ENCODE measurements at places on chromosomes 4 and X.
A peak's percentile ranks its signal among the peaks of the same experiment; 100 is the strongest.

- no peak for DNase-seq
Measured at GRCh38 chr4:26802790-26803189, 57.9 kb upstream of the STIM2 start.

DNA sequence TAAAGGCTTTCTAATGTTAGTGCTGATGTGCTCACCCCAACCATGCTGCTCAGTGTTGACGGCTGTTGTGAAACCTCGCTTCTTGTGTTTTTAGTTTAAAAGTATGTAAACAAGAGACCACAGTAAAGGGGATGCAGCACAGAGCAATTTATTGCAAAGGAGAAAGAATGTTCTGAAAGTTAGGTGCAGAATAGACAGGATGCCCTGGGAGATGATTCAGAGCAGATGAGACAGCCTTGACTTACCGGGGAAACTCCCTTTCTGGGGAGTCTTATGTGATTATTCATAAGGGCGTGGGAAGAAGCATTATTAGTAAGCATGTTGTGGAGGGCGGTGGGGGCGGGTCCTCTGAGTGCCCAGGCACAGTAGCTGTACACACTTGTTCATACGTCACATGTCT lies 47.7 kb downstream of the EVC start:
- no peak for DNase-seq

GRCh38 chrX:9871701-9872268 lies 85.6 kb downstream of the SHROOM2 start:
- no peak for DNase-seq

DNA sequence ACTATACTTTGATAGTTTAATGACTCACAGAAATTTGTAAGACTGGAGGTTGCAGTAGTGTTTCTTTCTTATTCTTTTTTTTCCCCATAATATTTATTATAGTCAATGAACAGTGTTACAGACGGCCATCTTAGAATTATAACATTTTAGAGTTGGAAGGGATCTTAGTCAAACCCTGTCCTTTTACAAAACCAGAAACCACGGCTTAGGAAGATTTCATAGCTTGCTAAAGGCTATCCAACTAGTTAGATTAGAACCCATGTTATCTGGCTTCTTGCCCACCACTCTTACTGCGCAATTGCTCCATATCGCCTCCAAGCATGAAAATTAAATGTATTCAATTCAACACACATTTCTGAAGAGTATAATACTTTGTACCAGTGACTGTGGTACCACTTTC lies 1.1 kb downstream of the XIAP start:
- no peak for DNase-seq

GRCh38 chrX:96314985-96315384 lies 369.7 kb upstream of the DIAPH2 start:
- no peak for DNase-seq

DNA sequence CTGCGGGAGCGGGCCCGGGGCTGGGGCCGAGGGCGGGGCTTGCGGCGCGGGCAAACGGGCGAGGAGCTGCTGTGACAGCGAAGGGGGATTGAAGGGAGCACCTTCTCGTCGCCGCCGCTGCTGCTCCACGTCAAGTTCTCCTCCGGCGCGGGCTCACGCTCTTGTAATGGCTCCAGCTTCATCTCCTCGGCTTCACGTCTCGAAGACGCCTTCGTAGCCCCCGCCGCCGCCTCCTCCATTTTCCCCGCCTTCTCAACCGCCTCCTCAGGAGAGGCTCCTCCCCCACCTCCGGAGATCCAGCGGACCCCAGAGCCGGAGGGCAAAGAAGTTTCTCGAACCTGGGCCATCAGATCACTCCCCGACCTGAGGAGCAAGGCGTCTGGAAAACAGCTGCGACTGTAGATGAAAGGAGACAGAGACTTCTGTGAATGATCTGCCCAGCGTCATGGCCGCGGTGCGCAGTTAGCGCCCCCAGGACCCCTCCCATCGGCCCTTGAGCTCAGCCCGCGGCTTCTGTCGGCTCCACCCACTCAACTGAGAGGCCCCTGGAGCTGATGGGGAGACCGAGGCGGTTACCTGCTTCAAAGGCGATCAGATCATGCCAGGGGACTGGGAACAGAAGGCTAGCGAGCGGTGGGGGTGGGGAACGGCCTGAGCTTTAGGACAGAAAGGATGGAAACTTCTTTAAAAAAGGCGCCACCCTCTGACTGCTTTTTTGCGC lies 895 bp downstream of the USP51 start:
- DNase-seq, result peak; percentile 69

DNA sequence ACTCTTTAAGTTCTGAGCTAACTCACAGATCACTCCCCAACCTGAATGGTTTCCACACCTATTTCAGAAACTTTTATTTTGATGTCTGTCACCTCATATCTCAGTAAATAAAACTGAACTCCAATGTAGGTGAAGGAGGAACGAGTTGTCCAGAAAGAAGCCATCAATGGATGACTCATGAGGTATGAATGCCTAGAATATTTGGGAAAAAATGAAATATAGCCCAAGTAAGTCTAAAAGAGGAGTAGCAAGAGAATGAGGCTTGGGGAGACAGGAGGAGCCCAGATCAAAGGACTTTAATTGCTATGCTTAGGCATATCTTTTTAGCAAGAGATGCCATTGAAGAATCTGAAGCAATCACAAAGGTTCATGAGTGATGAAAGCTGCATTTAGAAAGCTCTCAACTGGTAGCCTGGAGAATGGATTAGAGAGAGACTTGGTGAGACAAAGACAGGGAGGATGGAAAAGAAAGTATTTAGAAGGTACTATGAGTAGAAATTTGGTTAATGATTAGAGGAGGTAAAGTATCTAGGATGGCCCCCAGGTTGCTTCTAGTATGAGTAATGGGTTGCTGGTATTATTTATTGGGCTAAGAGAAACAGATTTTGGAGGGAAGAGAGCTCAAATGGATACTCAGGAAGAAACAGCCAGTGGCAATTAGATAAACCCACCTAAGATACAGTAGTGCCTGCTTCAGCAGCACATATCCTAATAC lies 39.4 kb downstream of the NOCT start:
- no peak for DNase-seq

DNA sequence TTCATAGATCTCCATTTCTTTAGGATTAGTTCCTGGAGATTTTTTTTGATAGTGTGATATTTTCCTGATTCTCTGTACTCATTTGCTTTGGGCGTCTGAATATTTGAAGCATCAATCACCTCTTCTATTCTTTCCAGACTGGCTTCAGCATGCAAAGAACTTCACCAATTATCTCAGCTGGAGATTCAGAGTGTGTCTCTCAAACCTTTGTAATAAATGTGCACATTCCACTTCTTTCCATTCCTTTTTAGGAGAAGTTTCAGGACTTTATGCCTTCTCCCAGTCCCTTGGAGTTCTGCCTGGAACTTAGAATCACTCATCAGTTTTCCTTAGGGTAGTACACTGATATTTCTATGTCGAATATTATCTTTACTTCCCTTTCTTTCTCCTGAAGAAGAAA lies 334.8 kb downstream of the TEX13C start:
- no peak for DNase-seq

- DNase-seq, result no peak
Measured at GRCh38 chrX:30637874-30638815, 15.1 kb upstream of the GK start.

DNA sequence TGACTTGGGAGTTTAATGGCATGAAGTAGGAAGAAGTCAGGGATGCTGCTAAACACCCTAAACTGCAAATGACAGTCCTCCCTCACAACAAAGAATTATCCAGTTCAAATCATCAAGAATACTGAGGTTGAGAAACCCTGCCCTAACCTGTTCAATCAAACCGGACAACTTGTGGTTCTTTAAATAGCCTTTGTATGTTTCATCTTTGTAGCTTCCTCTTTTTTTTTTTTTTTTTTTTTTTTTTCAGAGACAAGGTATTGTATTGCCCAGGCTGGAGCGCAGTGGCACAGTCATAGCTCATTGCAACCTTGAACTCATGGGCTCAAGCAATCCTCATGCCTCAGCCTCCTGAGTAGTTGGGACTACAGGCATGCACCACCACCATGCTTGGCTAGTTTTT lies 52.5 kb upstream of the TTC29 start:
- DNase-seq, result no peak

DNA sequence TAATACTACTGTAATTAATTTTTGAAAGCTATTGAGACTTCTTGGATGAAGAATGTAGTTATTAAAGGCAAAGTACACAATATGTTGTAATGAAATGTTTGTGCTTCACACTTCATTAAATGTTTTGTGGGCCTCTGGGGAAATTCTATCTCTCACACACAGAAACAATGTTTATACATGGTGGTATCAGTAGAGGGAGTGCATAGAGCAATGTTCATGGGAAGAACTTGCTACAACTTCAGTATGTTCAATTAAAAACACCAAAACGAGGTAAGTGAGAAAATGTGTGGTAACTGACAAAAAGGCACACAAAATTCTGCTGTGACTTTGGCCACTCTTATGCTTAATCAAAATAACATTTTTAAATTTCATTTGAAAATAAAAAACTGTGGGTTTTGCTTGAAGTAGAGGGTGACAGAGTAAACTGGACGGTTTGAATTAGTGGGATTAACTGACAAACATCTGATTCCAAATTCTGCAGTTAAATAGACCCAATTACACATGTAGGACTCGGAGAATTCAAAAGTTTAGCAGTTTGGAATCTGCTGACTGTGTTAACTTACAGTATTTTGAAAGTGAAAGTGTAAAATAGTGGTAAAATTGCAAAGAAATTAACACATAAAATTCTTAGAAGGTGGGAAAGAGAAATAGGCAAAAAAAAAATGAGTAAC lies 111.4 kb upstream of the TTC29 start:
- no peak for DNase-seq

- DNase-seq, result no peak
Measured at GRCh38 chrX:41559235-41560052, 112.3 kb downstream of the NYX start.

GRCh38 chr4:58522765-58523382 lies 1412.7 kb upstream of the IGFBP7 start:
- DNase-seq, result no peak

DNA sequence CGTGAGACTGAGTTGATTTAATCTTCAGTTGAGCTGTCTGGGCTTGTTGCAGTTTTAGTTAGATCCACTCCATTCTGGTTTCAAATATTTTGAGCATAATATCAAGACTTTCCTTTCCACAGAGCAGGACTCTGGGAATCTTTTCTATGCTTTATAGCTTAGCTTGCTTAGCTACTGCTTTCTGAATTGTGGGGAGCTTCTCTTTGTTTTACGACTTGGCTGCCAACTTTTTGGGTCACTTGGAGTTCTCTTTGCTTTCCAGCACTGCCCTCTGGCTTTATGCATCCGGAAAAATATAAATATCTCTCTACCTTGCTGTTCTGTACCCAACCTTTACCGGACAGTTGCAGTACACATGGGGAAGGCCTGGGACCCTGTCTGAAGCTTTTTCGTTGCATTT lies 292.1 kb downstream of the STIM2 start:
- no peak for DNase-seq

- no peak for DNase-seq
Measured at GRCh38 chrX:10078266-10078665, 78.5 kb upstream of the CLCN4 start.

- DNase-seq, result no peak
Measured at GRCh38 chr4:116839826-116840225, 245.6 kb downstream of the TRAM1L1 start.

DNA sequence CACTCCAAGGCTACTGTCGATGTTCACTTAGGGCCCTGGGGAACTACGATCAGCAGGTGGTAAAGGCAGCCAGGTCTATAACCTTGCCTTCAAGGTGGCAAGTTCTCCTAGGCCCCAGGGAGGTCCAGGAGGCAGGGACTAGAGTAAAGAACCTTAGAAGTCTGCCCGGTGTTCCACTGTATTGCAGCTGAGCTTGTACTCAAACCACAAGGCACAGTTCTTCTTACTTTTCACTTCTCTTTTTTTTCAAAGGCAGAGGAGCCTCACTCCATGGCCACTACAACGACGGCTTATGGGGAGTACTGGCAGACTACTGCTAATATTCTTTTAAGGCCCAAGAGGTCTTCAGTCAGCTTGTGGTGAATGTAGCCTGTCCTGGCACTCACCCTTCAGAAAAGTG lies 78.8 kb upstream of the GPR174 start:
- no peak for DNase-seq

GRCh38 chr4:162010362-162010761 lies 153.4 kb downstream of the FSTL5 start:
- DNase-seq, result no peak

- no peak for DNase-seq
Measured at GRCh38 chrX:106035064-106035463, 3.5 kb downstream of the SERPINA7 start.

DNA sequence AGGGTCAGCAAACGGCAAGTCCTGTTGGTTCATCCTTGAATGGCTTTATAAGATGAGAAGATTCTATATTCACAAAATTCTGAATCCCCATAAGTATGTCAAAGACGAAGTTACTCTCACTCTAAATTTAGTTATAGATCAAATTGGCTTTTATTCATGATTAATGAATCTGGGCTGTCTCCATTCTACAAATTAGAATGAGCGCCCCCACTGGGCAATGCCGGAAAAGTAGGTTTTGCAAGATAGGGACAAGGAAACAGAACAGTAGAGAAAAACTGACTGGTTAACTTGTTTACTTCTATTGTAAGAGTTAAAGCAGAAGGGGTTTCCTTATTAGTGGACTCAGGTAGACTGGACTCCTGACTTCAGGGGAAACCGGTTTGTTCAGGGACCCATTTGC lies 100.3 kb downstream of the F11 start:
- DNase-seq, result no peak

GRCh38 chr4:103150677-103151076 lies 47.5 kb downstream of the CENPE start:
- DNase-seq, result no peak

DNA sequence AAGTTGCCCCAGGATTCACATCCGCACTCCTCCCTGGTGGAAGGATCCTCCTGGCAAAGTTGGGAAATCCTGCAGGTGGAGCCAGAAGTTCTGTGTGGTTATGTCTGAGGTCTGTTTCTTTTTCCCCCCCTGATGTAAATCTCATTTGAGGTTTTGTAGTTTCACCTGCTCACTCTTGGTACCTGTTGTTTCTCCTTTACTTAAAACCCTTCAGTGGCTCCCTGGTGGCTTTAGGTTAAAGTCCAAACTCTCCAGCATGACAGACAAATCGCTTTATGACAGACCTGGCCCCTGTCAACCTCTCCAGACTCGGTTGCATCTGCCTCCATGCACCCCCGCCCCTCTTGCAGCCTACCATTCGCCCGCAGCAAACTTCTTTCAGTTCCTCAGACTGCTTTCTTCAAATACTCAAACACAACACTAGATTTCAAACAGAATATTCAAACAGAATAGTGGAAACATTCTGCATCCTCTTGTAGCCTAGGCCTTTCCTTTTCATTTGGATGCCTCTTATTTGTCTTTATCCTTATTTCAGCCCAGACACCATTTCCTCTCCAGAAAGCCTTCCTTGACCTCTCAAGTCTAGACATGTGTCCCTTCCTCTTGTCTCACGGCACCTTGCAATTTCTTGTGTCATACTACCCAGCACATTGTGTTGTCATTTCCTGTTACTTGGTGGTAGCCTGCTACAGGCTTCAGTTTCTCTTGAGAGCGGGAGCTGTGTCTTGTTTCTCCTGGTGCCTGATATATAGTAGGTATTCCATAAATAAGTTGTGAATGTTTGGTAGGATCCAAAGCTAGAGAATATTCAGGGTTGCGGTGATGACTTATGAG lies 24.8 kb downstream of the IL13RA1 start:
- no peak for DNase-seq

Data from NCI-H1417 (cell line).